ENCODE measurements at places on chromosomes 11 and 22. TPM values are rescaled to one million over a fixed set of nuclear protein-coding genes. Genes with fewer than 3 reads are reported as not detected.

DNA sequence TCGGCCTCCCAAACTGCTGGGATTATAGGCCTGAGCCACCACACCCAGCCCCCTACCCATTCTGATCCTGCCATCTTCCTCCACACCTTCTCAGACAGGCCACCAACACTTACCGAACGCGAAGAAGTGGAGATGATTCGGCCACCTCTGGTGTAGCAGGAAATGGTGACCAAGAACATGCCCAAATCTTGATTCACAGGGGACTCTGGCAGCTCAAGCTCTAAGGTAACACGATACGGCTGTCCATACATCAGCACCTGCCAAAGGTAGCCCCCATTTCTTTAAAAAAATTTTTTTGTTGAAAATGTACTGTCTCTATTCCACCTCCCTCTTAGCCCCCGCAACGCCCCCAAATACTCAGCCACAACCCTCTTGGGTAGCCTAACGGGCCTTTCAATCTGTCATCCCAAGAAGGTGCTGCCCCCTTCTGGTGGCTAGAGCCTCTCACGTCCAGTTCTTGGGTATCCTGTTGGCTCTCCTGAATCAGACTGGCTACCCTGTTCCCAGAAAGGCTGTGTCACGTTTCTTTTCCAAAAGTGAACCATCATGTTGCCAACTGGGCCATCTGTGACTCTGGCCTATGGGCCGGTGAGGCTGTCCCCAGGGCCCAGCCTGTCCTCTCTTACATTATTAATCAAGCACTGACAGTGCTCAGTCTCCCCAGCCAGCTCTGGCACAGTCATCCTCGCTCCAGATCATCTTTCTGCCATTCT lies 5.3 kb upstream of the LRRN4CL start:
- peak; percentile 86 for DNase-seq

APOL1 gene
- total RNA-seq: 26.5 TPM

GRCh38 chr11:114260483-114260882 lies 35.7 kb upstream of the NNMT start:
- DNase-seq: no peak

GRCh38 chr11:1006762-1007161 lies 29.8 kb downstream of the MUC6 start:
- no peak for DNase-seq

DNA sequence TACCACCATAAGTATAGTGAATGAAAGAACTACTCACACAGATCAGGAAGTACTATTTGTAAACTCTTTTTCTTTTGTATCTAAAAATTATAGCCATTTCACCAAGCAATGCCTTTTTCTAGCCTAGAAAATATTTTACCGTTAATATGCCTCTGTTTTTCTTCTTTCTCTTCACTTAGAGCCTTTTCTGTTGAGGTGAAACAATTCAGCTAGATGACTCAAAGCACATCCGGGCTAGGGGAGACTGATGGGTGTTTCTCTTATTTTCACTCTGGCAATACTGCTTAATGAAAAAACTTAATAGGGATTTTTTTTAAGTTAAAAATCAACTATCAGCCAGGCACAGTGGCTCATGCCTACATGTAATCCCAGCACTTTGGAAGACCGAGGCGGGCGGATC lies 93.3 kb downstream of the SGSM3 start:
- no peak for DNase-seq

RIBC2 gene
- total RNA-seq: 0.47 TPM

- DNase-seq: no peak
Measured at GRCh38 chr11:114163229-114163631, 103.7 kb downstream of the ZBTB16 start.

DNA sequence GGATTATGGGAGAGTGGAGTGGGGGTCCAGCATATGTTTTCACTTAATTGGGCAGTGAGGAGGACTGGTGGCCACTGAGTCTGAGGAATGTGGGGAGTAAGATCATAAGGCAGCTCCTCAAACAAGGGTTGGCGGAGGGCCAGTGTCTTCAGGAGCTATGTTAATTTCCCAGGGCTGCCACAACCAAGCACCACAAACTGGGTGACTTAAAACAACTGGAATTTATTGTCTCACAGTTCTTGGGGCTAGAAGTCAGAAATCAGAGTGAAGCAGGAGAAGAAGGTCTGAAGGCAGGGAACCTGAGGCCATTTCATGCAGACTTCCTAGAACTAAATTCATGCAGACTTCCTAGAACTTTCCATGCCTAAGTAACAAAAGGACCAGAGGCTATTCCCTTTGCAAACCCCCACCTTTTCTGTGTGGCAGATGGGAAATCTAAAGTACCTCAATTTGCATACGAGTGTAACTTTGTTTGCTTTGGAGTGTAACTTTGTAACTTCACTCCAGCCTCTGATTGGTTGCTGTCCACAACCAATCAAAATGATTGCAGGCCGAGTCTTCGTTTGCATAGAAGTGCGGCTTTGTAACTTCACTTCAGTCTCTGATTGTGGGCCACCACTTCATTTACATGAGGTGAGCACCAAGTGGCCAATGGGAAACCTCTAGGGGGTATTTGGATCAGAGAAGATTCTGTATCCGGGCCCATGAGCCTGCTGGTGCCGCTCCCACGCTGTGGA lies 50.5 kb upstream of the ZBED5 start:
- DNase-seq: no peak

- DNase-seq: no peak
Measured at GRCh38 chr22:20389288-20389687, 4.7 kb upstream of the ZNF74 start.

DNA sequence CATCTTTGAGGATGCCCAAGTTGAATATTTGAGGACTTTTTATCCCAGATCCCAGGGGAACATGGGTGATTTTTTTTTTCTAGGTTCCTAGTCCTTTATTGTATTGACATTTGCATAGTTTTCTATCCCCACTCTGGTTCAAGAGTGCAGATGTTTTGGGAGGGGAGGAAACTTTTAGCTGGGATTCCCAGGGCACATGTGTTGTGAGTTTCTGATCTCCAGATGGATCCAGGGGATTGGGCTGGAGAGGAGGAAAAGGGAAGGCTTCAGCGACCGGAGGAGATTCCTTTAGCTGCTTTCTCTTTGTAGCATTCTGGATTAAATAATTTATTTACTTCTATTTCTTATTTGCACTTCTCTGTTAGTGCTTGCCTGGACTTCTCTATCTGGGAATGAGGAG lies 14.7 kb upstream of the SORL1-AS1 start:
- DNase-seq: no peak

GRCh38 chr22:39502109-39502788 lies at the start of gene MIEF1:
MIEF1 (plus strand) TSS chr22:39502290; CDS start chr22:39511295, 9,005 bp downstream.
- DNase-seq: peak; percentile 99

GRCh38 chr22:27993774-27994350 lies 74.8 kb upstream of the PITPNB start:
- DNase-seq: no peak

GRCh38 chr11:74179234-74180052 lies 8.4 kb downstream of the PPME1 start:
- no peak for DNase-seq

GRCh38 chr11:56271092-56271491 lies 2.9 kb upstream of the OR5T1 start:
- no peak for DNase-seq

- DNase-seq: no peak
Measured at GRCh38 chr11:59436169-59436568, at the start of gene OR5A1. OR5A1 (plus strand) TSS chr11:59436469; CDS start chr11:59443169, 6,700 bp downstream.

- peak; percentile 78 for DNase-seq
Measured at GRCh38 chr22:19717691-19718455, 3.6 kb downstream of the SEPTIN5 start.

RTL10 gene
- total RNA-seq: 7.7 TPM

- no peak for DNase-seq
Measured at GRCh38 chr11:19225581-19225980, 15.2 kb downstream of the E2F8 start.

DNA sequence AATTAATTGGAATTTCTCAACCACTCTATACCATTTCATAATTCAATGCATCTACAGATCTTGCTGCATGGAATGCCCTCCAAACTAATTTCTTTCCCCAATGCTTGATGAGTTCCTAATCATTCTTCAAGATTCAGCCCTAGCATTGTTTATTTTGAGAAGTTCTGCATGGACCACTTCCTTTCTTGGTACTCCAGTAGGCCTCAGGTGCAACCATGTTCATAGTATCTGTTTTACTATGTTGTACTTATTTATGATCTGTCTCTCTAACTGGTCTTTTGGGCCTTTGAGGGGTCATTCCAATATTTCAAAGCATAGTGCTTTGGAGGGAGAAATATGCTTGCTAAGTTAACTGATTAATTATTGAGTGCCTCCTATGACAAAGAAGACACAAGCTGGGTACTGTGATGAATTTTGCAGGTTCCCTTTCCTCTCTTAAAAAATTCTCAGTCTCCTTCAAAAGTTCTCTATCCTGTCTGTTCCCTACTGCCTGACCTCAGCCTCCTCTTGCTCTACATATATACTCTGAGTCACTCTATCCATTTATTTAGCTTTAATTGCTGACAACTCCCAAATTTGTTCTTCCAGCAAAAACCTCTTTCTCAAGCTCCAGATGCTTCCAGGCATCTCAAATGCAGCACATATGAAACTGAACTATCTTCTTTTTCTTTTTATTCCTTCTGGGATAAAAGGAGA lies 9.5 kb downstream of the MRPL17 start:
- no peak for DNase-seq

DNA sequence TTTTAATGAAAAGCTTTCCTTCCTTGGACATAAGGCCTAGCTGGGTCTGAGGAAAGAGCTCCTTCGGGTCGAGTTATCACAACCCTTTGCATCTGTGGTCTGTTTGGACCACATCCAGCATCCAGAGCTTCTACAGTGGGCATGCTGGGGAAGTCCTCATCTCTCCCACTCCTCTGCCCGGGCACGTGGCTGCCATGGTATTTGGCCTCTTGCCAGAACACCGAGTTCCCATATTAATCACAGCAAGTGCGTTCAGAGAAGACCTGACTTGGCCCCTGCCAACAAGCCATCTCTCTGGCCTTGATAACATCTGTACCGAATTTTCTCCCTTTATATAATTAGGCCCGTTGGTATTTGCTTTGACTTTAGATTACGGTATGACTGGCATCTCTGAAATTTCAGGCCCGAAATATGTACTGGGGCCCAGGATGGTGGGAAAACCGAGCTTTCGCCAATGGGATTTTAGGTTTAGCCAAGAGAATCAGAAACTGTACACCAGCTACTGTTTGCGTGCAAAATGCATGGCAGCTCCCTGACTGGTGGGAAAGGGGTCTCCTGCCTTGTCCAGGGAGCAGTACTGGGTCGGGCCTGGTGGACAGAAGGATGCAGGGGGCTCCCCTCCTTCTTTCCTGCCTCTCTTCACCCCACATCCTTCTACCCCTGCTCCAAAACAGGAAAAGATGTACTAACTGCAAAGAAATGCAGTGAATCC lies 90.0 kb downstream of the MICAL2 start:
- peak; percentile 74 for DNase-seq

GRCh38 chr11:73346186-73346935 lies 29.8 kb upstream of the RELT start:
- DNase-seq: no peak

ENTHD1 gene
- not detected for total RNA-seq

DNA sequence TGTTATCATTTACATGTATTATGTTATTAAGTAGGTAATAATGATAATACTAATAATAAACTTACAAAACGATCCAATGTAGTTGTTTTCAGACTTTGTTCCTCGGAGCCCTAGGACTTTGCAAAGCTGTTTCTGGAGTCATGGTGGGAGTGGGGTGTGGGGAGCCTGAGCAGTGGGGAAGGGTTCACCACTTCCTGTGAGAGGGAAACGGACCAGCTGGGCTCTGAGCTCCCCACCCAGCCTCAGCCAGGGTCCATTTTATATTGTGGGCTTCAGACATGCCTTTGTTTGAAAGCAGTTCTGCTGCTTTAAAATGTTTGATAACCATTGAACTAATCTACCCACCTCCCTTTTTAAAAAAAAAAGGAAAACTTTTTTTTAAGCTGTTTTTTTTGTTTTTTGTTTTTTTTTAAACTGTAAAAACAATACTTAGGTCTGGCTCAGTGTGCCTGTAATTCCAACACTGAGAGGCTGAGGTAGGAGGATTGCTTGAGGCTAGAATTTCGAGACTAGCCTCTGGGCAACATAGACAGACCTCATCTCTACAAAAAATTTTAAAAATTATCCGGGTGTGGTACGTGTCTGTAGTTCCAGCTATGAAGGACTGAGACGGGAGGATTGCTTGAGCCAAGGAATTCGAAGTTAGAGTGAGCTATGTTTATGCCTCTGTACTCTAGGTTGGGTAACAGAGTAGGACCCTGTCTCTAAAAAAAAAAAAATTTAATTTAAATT lies 7.0 kb downstream of the SERPING1 start:
- DNase-seq: no peak

GRCh38 chr22:38191731-38192474 lies 9.9 kb upstream of the MAFF start:
- DNase-seq: no peak
